ENCODE measurements at places on chromosomes 2 and 18.

DNA sequence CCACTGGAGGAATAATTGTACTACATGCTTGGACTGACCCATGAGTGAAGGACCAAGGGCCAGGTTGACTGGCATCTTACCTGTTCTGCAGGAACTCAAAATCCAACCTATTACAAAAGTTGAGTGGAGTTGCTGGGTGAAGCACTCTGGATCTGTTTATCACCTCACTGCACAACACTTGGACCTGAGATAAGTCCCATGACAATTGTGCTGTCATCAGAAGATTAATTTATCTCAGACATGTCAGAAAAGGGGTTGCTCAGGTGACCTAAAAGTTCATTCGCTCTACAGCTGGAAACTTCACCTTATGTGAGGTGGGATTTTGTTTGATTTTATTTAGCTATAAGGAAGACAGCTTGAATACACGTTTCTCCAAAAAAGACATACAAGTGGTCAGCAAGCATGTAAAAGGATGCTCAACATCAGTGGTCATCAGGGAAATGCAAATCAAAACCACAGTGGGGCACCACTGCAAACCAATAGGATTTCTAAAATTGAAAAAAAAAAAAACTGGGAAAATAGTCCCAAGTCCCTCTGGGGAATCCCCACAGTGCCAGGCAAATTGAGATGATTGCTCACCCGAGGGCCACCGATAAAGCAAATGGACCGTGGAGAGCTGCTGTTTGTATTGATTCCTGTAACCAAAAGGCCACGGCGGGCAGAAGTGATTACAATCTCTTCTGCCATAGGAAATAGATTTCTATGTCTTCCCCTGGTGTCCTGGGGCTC is 65.8 kb upstream of the SLC35F5 start:
- no peak for DNase-seq

- DNase-seq = peak; percentile 20
Measured at GRCh38 chr2:25076749-25077148, 34.9 kb downstream of the EFR3B start.

- DNase-seq = no peak
Measured at GRCh38 chr18:48027401-48027963, 97.0 kb upstream of the SMAD2 start.

GRCh38 chr2:28352610-28353195 is 40.0 kb upstream of the FOSL2 start:
- no peak for DNase-seq

DNA sequence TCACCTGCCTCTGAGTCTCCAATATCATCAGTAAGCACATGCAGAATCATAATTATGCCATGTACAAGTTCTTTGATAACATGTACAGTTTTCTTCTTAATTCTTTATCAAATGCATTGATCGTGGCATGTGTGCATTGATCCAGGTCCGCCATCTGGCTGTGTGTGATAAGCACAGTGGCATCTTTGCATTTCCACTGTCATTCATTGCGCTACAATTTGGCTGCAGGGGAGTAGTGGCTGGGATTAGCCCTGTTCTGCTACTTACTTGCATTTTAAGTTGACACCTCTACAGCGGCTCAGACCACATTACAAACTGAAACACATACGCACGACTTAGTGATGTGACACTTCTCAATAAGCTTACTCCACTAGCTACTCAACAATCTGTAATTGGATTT is 83.6 kb upstream of the OTX1 start:
- no peak for DNase-seq

DNA sequence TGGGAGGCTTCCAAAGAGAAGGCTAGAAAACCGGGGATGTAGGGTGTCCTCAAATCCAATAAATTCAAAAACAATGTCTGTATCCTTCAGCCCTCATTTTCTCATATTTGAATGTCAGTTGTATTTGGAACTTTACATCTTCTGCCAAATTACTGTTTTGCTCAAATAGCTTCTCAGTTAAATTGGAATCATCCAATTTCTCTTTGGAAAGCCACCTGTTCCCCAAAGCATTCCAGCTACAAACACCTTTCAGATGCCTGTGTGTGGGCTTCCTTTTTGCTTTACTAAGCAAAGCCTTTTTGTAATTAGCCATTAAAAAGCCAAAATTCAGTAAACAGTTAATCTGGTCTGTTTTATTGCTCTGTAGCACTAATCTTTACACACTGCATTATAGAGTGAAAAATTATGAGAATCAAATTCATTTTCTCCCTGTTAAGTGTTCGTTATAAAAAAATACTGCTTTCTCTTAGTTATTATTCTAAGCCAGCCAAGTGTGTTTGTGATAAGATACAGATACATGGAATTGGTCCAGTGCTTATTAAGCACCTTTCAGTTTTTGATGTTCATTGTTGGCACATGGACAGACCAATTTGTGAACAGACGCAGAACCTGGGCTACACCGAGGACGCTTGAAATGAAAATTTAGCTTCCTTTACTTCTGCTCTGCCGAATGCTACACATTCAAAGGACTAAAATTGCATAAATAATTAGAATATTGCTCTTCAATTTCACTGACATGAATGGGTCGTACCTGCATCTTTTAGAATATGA is 151.6 kb downstream of the RTN4 start:
- peak; percentile 62 for DNase-seq

DNA sequence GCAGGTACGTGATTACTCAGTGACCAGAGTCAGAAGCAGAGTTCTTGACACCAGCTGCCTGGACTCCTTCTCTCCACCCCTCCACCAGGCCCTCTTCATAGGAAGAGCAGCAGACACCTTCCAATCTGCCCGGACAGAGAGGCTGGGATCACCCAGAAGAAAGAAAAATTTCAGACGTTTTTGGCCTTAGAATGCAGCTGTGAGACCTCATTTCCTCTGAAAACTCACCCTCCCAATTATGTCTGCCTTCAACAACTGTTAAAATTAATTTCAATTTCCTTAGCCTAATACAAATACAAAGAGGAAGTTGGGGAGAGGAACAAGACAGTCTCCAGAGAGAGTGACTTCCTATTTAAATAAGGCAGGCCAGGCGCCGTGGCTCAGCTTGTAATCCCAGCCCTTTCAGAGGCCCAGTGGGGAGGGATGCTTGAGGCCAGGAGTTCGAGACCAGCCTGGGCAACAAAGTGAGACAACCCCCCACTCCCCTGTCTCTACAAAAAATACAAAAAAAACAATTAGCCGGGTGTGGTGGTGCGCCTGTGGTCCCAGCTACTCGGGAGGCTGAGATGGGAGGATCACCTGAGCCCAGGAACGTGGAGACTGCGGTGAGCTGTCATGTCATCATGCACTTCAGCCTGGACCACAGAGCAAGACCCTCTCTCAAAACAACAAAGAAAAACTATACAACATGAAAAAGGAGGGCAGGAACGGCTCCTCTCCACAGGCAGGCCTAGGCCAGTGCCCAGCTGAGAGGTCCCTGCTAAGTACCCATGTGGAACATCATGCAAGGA is 1.6 kb downstream of the SLC66A2 start:
- no peak for DNase-seq

GRCh38 chr2:188813857-188814256 is 160.3 kb upstream of the COL3A1 start:
- no peak for DNase-seq

- DNase-seq = no peak
Measured at GRCh38 chr2:149068996-149069888, 30.7 kb downstream of the LYPD6B start.

- DNase-seq = peak; percentile 72
Measured at GRCh38 chr18:70454704-70455322, 166.0 kb downstream of the SOCS6 start.

GRCh38 chr2:59308108-59308507 is 1067.0 kb upstream of the FANCL start:
- DNase-seq = no peak

GRCh38 chr2:118089139-118089800 is 999 bp downstream of the INSIG2 start:
- no peak for DNase-seq

DNA sequence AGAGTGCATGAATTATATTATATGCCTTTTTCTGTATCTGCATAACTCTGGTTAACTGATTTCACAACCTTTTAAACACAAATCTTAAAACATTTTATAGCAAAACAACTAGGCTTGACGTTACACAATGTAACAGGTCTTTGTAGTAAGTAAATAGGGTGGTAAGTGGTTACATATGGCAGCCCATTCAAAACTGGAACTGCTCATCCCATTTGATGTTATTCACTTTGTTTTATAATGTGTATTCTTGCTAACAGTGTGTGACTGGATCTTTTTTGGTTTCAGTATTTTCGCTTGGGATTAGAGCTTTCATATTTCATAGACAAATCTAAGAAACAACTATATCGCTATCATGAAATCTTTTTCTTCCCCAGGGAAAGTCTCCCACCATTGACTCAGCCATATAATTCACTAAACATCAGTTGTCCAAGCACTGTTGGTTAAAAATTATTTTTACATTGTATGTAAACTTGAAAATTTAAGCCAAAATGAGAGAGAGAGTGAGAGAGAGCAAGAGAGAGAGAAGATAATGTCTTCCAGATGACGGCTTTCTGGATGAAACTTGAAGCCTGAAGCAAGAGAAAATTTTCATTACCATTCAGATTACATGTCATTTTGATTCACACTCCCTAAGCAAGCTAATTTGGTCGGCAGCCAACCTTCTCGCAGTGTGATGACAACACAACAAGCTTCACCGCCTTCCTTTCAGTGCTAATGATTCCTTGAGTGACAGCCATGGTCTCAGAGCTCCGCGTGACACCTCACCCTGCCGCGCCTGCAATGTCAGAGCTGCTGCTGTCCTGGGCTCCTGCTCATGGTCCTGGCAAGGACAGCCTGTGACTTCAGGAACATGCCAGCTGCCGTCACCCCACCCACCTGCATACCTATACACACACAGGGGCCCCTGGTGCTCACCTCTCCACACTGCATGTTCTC is 946.9 kb upstream of the SOX11 start:
- DNase-seq = peak; percentile 3

DNA sequence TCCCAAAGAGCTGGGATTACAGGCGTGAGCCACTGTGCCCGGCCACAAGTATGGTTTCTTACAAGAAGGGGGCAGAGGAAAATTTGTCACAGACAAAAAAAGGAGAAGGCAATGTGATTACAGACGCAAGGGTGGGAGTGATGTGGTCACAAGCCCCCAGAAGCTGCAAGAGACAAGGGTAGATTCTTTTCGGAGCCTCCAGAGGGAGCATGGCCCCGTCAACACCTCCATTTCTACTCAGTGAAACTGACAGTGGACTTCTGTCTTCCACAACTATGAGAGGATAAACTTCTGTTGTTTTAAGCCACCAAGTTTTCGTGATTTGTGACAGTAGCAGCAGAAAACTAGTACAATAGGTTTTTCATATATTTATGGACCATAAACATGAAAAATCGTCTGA is 2.1 kb upstream of the TCF7L1 start:
- DNase-seq = no peak

GRCh38 chr18:62131301-62131909 is 55.5 kb downstream of the PIGN start:
- DNase-seq = peak; percentile 57

DNA sequence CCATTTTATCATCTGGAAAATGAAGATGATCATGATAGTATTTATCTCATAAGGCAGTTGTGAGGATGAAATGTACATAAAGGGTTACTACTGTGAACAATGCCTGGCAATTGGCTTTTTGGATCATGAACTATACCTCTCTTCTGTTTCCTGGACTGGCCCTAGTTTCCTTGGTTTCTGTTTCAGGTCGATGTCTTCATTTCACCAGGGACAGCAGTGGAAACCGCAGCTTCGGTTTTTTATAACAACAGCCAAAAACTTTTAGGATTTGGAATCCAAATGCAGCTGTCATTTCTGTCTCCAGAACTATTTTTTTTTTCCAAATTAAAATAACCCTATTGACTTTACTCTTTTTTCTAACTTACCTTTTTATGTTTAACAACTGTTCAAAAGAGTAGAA is 425.1 kb downstream of the RND3 start:
- no peak for DNase-seq

GRCh38 chr2:159939946-159940345 is 122.5 kb downstream of the PLA2R1 start:
- DNase-seq = peak; percentile 42

All from NCI-H1092 treated with DMSO at 0.1 percent for 48 hours (cell line).